ENCODE measurements at places on chromosomes 6 and 20.

DNA sequence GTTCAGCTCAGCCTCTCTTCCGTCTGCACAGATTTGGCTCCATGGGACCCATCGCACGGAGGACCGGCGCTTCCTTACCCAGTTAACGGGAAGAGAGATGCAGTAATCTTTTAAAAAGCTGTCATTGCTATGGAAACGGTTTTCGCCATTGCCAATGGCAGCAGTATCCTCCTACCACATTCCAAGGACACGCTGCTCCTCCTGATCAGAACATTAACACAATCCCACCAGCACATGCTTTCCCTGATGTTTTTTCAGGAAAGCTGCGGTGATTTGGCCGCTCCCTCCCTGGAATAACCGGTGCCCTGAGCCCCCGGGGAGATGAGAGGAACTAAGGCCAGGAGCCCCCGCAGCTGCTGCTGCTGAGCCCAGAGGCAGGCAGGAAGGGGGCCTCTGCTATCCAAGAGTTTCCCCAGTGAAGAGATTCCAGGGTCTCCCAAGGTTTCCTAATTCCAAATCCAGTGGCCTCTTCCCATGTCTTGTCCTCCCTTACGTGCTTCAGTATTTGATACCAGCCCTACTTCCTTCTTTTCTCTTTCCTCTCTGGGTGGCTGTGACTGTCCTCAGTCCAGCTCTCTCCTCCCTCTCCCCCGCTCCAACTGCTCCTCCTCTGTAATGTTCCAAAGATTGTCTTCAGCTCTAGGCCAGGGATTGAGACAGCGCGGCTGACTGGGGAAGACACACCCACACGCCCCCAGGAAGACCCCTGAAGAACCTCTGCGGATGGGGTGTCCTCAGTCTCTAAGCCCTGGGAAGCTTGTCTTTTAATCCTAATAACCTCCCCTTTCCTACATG, 2.6 kb downstream of the BNIP5 start:
- no peak for ATAC-seq

- peak; percentile 55 for ATAC-seq
These were observed 606 bp upstream of the ULBP1 start for GRCh38 chr6:149963212-149963461.

GRCh38 chr6:111738156-111738555, 132.5 kb upstream of the TRAF3IP2 start:
- no peak for ATAC-seq

DNA sequence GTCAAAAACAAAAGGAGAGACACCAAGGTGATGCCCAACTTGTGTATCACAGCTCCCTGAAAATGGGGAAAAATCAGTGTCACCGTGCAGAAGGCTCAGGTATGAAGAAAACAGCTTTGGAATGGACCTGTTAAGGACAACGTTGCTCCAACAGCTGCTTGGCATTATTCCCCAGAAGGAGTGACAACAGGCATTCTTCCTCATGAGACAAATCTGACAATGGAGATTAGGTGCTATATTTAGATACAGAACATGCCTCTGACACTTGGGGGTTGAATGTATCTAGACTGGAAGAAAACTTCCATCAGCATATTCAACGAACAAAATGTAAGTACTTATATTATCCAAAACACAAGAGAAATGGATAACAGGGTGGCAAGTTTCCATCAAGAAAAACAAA, 87.7 kb downstream of the MBOAT1 start:
- no peak for ATAC-seq

DNA sequence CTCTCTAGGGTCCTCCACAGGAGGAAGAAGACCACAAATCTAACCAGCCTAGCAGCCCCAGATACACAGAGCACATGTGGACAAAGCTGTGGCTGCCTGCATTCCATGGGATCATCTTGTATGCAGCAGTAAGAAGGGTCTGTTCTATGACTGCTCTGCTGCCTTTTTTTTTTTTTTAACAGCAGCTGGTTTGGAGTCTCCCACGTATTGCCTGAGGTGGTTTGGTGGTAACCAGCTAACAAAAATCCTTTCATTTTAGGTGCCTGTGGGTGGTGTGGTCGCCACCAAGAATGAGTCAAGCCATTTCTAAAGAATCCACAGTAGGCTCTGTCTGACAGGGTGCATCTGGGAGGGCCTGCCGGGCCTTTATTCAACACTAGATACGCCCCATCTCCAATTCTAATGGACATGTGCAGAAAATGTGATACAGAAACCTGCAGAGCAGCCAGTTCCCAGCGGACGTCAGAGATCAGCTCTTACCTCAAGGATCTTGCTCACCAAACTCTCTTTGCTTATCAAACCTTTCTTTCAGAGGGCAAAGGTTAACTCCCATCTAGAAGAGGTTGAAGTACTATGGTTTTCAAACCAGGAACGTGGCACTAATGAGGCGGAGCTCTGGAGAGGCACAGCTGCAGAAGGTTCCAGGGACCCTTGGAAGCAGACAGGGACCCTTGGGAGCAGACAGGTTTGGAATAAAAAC, 32.0 kb downstream of the GNAS-AS1 start:
- peak; percentile 96 for ATAC-seq

DNA sequence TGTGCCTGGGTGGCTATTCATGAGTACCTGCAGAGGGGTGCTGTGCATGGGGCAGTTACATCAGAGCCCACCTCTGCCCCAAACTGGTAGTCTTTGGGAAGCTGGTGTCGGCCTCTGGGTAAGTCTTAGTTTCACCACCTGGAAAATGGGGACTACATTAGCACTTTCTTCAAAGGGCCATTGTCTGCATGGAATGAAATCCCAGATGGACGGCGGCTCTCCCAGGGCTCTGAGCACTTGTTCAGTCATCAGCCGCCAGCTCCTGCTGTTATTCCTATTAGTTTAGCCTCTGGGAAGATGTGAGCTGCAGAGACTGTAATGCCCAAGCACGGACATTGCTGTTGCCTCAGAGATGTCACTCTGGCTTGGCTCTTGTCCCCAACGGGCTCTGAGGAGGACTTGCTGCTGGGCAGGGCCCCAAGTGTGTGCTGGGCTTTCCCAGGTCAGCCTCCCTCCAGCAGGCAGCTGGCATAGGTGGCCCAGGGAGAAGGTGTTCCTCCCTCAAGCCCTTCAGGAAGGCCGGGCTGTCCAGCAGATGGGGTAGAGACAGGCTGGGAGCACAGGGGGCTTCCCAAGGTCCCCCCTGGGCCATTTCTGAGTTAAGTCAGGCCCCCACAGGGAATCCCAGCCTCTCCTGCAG, 268.3 kb downstream of the TFAP2C start:
- ATAC-seq: no peak

DNA sequence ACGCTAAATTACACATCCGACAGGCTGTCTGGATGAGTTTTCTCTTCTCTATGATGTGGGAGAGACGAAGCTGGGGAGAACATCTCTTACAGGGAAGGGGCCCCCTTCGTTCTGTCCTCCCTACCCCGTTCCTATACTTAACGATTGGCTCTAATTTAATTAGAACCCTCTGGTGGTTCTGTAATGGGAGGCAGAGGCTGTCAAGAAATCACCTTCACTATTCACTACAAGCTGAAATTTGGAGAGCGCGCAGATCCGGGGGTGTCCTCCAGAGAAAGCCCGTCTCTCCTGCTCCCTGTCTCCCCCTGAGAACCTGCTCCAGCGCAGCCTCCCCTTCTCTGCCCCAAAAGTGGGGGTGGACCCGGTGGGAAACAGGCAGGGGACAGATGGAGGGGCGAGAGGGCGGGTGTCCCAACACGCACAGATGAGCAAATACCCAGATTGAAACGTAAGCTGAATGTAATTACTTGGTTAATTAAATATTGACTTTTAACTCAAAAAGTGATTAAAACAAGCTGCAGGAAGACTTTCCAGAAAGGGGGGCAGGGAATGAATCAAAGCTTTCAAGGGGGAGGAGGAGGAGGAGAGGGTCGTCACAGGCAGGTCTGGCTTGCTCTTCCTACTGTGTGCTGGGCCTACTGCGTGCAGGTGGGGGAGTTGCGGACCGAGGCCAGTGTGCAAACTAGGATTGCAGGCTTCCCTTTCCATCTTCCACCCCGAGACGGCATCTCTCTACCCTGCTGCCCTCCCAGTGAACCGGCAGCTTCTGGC, 1.3 kb downstream of the SULF2 start:
- ATAC-seq: no peak

- ATAC-seq: no peak
These were observed 43.1 kb downstream of the BLTP3A start for GRCh38 chr6:34834789-34835518.

- ATAC-seq: no peak
These were observed 1.1 kb downstream of the ARG1 start for GRCh38 chr6:131574133-131574532.

- ATAC-seq: no peak
These were observed 687.7 kb upstream of the MARCKS start for GRCh38 chr6:113169484-113169883.

GRCh38 chr6:127486934-127487333, 27.7 kb upstream of the KIAA0408 start:
- no peak for ATAC-seq

GRCh38 chr6:20364327-20364726, 37.4 kb upstream of the E2F3 start:
- ATAC-seq: peak; percentile 32

- ATAC-seq: peak; percentile 81
These were observed 18.1 kb downstream of the TUBB2B start for GRCh38 chr6:3209114-3210023.

- no peak for ATAC-seq
These were observed 33.4 kb downstream of the RNASET2 start for GRCh38 chr6:166922937-166923336.

DNA sequence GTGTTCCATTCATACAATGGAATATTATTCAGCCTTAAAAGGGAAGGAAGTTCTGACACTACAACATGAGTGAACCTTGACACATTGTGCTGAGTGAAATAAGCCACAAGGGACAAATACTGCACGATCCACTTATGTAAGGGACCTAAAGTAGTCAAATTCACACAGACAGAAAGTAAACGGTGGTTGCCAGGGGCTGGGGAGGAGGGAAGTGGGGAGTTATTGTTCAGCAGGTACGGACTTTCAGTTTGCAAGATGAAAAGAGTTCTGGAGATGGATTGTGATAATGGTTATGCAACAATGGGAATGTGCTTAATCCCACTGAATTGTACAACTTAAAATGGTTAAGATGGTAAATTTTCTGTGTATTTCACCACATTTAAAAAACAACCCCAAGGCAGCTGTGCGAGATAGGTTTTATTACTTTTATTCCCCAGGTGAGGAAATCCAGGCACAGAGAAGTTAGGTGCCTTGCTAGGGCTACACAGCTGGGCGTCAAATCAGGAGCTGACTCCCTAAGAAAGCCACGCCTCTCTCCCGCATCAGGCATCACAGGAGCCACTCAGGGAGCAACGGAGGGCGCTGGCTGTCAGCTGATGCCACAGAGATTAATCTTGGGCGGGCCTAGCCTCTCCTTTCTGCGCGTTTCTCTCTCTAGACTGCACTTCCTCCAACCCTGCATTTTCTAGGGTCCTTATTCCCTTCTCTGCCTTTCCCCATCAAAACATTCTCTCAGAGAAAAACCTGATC, 9.3 kb upstream of the TRAF3IP2 start:
- ATAC-seq: no peak

DNA sequence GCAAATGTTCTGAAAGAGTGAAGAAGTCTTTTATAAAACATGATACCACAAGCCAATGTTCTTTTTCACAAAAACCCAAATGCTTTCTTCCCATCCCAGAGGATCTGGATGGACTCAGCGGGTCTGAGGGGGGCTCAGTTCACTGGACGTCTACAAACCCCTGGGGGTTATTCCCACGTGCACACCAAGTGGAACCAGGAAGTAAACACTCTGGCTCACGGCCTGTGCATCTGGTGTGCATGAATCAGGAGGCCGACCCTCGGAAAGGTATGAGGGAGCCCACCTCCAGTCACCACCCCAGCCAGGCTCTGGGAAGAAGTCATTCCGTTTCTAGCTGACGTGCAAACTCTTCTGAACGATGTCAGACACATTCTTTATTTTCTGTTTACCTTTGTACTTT, 252.2 kb downstream of the DLL1 start:
- ATAC-seq: no peak

GRCh38 chr20:10171864-10172751, 46.5 kb upstream of the SNAP25 start:
- peak; percentile 94 for ATAC-seq

DNA sequence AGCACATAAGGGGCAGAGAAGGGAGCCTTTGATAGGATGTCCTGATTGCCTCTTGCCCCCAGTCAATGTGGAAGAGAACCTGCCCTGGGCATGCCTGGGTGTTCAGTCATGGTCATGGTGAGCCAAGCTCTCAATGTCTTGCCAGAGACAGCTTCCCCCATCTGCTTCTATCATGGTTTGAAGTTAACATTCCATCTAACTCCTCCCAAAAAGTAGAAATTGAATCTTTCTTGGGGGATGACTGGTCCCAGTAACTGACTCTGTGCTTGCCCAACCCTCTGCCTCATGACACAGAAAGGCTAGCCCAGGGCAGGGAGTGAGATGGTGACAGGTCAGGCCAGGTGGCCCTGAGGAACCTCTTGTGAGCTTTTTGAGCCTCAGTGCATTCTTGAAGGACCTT, 60.1 kb downstream of the ADTRP start:
- no peak for ATAC-seq

DNA sequence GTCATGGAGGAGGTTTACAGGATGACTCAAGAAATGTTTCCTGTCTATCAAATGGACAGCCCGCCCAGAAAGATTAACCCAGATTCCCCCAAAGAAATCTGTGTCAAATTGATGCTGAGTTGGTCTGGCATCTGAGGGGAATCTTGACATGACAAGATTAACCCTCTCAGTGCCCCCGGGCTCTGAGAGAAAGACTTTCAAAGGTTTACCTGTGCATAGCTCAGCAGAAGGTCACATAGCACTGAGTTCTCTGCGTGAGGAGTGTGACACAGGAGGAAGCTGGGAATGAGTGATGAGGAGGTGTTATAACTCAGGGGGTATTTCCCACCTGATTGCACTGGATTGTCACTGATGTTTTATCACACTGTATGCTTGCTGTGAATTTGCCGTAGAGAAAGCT, 601.2 kb downstream of the DHX35 start:
- ATAC-seq: peak; percentile 69

DNA sequence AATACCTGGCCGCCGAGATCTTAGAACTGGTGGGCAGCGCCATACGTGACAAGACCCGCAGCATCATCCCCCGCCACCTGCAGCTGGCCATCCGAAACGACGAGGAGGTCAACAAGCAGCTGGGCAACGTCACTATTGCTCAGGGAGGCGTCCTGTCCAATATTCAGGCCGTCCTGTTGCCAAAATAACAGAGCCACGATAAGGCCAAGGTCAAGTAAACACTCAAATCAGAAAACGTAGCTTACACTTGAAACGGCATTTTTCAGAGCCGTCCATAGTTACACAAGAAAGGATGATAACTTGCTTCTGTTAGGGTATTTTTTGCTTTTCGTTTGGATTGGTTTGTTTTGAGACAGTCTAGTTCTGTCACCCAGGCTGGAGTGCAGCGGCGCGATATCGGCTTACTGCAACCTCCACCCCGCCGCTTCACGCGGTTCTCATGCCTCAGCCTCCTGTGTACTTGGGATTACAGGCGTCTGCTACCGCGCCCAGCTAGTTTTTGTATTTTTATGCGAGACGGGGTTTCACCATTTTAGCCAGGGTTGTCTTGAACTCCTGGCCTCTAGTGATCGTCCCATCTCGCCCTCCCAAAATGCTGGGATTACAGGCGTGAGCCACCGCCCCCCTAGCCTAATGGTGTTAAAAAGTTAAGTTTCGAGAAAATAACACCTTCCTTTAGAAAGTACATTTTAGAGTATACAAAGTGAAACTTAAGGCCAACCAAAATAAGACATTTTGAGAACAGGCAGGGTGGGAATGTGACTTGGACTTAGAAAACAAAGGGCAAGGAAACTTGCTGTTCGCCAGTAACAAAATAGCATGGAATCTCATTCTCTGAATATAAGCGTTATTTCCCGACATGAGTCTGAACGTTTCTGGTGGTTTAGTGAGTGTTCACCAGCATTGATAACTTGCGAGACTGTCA, 42.8 kb upstream of the HFE start:
- ATAC-seq: peak; percentile 13

Data from activated T-helper 17 cell treated with anti-CD3 and anti-CD28 coated beads, Interleukin-2, amount 50 U/mL, for 72 hours (primary cell).